ENCODE measurements at places on chromosomes 12 and 14. TPM values are rescaled to one million over a fixed set of nuclear protein-coding genes. Genes with fewer than 3 reads are reported as not detected.

Gene CABP1
- 4.7 TPM for polyA plus RNA-seq

Gene TTC6
- 0.24 TPM for polyA plus RNA-seq

Gene NINJ2
- polyA plus RNA-seq = 2.0 TPM

Gene VAMP1
- 11.5 TPM for polyA plus RNA-seq

DNA sequence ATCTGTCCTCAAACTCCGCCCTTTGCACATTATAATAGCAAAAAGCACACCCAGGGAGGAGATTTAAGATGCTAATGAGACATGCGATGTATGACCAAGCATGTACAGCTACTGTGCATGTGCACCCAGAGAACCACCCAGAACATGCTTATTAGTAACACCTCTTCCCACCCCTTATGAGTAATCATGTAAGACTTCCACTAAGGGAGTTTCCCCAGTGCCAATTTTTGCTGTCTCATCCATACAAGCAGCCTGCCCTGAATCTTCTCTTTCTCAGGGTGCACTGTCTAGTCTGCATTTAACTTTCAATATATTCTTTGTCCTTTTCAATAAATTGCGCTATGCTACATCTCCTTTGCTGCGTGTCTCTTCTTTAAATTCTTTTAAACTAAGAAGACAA lies 830.0 kb upstream of the NOVA1 start:
- DNase-seq = no peak

GRCh38 chr12:126055521-126055920 lies 990.3 kb downstream of the AACS start:
- no peak for DNase-seq

- DNase-seq = no peak
Observed at GRCh38 chr12:9925705-9926393, 6.3 kb downstream of the CLEC2A start.

GRCh38 chr12:103548622-103549601 lies 38.2 kb upstream of the STAB2 start:
- no peak for DNase-seq

- DNase-seq = no peak
Observed at GRCh38 chr14:83342590-83342989, 1808.9 kb upstream of the SEL1L start.

DNA sequence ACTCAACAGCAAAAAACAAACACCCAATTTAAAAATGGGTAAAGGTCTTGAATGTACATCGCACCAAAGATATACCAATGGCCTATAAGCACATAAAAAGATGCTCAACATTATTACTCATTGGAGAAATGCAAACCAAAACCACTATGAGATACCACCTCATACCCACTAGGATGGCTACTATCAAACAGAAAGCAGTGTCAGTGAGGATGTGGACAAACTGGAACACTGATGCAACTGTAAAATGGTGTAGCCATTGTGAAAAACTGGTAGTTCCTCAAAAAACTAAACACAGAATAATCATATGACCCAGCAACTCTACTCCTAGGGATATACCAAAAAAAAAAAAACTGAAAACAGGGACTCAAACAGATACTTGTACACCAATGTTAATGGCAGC lies 49.3 kb downstream of the CDK17 start:
- no peak for DNase-seq

DNA sequence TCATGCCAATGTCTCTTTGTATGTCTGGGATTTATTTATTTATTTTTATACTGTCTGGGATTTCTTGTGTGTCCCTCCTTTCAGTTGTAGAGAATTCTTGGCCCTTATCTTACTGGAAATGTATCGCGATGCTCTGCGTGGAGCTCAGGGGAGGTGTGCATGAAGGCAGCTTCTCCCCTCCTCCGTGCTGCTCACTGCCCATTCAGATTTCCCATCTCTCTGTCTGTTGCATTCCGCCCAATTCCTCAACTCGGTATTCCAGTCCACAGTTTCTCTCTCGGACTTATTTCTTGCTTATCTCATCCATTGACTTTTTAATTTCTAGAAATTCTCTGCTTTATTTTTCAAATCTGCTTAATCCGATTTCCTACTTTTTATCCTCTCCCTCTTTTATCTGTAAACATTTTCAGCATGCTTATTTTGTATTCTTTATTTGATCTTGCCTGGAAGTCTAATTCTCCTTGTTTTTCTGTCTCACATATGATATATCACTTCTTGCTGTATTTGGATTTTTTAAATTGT lies 93.2 kb downstream of the FBXW8 start:
- no peak for DNase-seq

DNA sequence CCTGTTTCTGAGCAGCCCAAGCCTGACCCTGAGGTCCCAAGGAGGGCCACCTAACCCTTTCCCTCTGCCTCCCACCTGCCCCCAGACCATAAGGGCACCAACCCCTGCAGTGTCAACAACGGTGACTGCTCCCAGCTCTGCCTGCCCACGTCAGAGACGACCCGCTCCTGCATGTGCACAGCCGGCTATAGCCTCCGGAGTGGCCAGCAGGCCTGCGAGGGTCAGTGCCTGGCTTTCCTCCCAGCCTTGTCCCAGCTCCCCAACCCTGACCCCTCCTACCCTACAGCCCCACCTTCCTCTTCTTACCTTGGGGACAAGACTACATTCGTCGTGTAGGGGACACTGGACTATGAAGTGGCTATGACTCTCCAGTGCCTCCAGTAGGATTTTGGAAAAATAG lies 33.7 kb upstream of the LRP1-AS start:
- no peak for DNase-seq

- no peak for DNase-seq
Observed at GRCh38 chr12:43107026-43107775, 444.8 kb downstream of the ADAMTS20 start.

DNA sequence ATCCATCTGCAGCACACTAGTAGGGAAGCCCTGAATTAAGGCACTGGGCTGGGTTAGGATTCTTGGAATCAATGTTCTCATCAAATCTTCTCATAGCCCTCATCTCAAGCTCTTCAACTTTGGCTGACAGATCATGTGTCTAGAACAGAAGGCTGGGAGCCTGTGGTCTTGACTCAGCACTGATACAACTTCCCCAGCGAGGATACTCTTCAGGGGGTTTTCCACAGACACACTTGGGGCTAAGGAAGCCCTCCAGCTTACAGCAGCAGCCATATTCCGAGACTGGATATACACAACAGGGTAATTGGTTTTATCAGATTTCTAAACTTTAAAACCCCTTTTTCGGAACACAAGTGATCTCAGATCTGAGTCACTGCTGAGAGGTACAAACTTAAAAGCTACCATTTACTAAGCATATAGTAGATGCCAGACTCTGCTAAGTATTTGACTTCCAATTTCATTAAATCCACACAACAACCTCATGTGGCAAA lies 3.5 kb downstream of the FMNL3 start:
- DNase-seq = no peak

GRCh38 chr14:52640137-52640536 lies 55.2 kb downstream of the ERO1A start:
- DNase-seq = no peak

DNA sequence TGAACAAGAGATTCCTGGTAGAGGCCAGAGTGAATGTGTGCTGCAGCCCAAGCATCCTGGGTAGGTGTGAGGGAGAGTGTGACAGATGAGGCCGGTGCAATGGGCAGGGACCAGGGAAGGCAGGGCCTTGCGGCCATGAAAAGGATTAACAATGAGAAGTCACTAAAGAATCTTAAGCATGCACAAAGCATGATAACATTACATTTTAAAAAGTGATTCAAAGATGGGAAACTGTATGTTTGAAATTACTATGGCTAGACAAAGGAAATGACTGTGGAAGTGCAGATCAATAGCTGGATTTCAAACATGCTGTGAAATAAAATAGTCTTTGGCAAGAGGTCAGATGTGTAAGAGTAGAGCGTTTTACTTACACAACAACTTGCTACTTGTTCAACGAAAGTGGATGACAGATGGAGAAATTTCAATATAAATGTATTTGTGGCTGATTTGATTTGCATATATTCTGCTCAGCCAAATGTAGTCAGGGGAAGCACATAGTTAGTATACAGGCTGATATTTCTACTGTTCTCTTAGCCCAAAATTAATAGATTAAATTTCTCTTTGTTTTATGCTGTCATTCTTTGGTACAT lies 175.5 kb downstream of the CCDC59 start:
- no peak for DNase-seq

DNA sequence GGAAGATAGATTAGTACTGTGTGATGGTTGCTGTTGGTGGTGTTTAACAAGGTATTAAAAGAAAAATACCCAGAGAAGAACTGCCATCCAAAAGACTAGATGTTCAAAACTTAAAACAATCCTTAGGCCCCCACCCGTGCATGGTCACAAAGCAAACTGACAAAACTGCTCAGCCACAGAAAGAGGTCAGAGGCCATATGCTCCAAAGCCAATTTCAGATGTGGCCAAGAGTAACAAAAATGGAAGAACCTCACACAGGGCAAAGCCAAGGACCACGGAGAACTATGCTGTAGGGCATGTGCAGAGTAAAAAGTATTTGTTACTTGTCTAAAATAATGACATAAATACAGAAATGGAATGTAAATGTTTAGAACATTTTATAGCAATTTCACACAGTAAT lies 5.3 kb downstream of the TXNDC16 start:
- DNase-seq = no peak

DNA sequence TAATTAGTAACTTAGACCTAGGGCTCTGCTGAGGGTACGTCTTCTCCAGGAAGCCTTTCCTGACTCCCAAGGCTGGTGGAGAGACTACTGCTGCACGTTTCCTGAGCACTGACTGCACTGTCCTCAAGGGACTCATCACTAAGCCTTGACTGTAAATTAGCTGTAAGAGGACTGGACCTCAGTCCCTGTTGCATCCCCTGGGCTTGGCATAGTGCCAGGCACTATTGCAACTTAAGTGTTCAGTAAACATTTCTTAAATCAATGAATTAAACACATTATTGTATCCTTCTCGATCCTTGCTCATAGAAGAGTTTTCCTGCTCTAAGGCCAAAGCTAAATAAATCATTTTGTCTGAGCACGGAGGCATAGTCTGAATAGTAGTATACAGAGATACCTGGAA lies 31.9 kb upstream of the IFNG-AS1 start:
- DNase-seq = no peak
